AG09309 (cell line): ENCODE measurements at places on chromosomes 3 and 15.
A peak's percentile ranks its signal among the peaks of the same experiment; 100 is the strongest.

DNA sequence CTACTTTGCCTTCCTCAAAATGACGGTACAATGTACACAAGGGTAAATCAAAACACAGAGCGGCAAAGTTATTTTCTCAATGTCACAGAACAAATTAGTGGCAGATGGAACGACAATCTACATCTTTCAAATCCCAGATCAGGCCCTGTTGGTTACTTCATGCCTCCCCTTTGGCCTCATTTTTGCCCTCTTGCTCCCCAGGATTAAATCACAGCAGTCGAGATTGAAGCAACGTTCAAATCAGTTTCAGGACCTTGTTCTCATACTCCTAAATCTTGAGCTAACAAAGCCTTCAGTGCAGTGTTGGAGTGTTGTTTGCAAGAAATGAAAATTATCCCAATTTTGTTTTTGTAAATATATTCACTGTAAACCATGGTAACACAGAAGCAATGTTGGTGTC lies 91.4 kb downstream of the FBN1 start:
- DNase-seq, result no peak

GRCh38 chr15:79283252-79284048 lies 928 bp downstream of the ANKRD34C start:
- no peak for DNase-seq

DNA sequence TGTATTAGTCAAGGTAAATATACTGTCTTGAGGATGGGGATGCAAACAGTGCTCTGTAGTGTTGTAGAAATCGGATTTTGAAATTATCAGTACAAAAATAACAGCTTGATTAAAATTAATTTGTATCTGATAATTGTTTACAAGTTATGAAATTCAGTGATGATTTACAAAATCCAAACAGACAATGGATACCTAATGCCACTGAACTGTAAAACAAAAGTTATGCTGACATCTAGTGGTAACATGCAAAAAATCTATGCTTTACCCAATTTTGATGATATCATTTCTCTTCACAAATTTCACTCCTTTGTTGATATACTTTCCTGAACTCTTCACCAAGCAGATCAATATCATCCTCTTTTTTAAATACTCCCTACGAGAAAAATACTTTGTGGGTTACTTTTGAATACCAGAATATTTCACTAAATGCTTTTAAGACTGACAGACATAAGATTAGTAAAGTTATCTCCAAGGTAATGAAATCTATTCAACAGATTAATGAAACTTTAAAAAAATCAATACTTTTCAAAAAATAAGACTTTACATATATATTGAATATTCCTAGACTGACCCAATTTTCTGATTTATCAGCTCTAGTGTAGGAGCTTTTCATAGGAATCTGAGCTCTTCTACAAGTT lies 36.0 kb downstream of the MNS1 start:
- DNase-seq, result peak; percentile 10

GRCh38 chr3:19573644-19574043 lies 360.4 kb downstream of the EFHB start:
- no peak for DNase-seq

GRCh38 chr3:185916042-185916833 lies 21.6 kb downstream of the TRA2B start:
- no peak for DNase-seq

GRCh38 chr3:185200639-185201038 lies 47.8 kb upstream of the C3orf70 start:
- DNase-seq, result peak; percentile 40

GRCh38 chr15:69897471-69898237 lies 200.1 kb downstream of the TLE3 start:
- no peak for DNase-seq

DNA sequence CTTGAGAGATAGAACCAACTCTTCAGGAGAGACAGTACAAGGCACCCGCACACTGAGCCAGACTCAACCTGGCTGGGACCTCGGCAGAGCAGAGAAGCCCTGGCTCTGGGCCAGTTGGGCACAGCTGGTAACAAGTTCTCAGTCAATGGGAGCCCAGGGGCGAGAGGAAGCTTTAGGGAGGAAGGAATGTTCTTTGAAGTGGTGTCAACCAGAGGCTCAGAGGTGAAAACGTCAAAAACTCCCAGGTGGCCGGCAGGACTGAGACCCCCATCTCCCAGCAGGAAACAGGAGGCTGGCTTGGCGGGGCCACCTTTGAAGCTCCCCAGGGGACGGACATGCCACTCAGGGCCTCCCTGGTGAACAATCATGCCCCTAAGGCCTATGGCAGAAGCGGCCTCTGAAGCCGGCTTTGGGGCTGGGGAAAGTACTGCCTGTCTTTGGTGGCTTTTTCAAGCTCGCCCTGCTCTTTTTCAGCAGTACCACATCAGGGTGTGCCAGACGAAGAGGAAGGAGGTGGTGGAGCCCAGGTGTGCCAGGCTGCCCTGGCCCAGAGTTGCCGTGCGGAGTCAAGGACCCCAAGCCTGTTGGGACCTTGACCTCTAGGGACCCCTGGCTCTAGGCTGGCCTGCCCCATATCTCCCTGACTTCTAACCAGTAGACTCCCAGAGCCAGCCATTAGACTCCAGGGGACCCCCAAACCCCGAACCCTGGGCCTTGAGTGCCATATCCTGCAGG lies 16.7 kb upstream of the TBC1D21 start:
- no peak for DNase-seq

DNA sequence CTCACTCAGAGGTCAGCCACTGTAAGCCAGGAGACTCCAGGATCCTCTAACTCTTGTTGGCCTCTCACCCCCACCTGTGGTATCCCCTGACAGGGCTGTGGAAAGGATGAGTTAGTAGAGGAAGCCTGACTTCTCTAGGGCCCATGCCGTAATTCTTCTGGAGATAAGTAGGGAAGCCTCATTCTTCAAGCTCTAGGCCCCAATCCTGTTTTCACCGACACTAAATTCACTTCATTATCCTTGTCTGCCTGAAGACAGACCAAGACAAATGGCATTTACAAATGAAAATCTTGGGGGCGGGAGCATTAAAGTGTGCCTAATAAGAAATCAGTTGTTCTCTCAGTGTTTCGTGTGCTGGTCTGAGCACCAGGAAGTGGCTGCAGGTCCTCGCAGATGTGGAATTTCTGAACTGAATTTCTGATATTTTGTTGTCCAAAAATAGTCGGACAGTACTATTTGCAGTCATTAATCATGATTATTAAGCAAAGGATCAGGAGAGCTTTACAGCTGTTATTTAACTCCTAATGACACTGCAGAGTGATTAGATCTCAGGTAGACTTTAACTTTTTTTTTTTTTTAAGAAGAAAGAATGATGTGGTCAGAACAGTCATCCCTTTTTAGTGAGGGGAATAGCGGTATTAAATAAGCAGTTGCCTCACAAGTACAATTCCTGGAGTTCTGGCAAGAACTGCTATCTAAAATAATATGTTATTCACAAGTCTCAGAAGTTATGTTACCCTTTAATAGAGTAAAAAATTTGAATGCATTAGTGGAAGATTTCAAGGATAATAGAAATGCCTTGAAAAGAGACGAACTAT lies 58.4 kb downstream of the RBMS3 start:
- no peak for DNase-seq
